Glutamatergic neuron (in vitro differentiated cells): ENCODE measurements at places on chromosomes 3 and 15. TPM values are rescaled to one million over a fixed set of nuclear protein-coding genes. Genes with fewer than 3 reads are reported as not detected.

Gene ANKRD34C
- total RNA-seq: not detected

DNA sequence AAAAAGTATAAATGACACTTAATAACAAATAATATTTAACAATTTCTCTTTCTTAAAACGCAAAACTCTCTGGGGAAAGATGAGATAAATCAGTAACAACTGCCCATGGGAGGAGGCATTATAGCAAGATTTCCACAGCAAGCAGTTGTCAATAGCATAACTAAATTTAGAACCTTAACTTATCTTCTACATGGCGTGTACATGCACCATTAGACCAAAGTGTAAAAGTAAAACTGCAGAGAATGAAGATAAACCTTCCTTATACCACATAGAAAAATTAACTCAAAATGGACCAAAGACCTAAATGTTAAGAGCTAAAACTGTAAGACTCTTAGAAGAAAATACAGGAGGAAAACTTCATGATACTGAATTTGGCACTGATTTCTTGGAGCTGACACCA, 39.9 kb downstream of the MYO5A start:
- DNase-seq: no peak

DNA sequence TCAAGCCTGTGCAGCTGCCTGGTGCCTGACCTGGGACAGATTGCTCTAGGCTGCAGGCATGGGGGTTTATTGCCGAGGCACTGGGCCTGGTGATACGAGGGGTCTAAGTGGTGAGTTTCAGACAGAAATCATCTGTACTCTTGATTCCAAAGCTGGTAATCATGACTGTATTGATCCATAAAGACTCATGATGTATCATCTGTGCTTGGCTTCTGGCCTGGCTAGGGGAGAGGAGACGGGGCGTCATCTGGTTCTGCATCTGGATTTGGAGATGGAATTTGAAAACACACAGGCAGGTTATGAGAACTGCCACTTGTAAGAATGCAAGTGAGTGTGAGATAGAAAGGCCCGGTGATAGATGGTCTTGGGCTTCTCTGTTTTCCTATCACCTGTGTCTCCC, 337.4 kb upstream of the C2CD4B start:
- no peak for DNase-seq

DNA sequence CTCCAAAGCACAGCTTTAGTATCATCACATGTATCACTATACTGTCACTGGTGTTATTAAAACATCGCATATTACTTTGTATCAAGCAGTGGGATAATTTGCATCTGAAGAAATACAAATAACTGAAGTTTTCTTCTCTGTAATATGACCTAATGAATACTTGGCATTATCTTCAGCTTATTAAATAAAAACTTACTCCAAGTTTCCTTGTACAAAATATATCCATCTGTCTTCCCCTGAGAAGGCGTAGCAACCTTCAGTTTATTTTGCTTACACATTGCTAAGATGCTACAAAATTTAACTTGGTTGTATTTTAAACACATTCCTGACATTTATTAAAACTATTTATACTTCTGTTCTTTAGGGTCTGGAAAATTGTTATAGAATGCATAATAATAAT, 13.7 kb downstream of the FGF7 start:
- no peak for DNase-seq
